Left renal cortex interstitium (tissue), 4 donors: ENCODE measurements at places on chromosomes 16 and 17. TPM values are rescaled to one million over a fixed set of nuclear protein-coding genes. Genes with fewer than 3 reads are reported as not detected.

DNA sequence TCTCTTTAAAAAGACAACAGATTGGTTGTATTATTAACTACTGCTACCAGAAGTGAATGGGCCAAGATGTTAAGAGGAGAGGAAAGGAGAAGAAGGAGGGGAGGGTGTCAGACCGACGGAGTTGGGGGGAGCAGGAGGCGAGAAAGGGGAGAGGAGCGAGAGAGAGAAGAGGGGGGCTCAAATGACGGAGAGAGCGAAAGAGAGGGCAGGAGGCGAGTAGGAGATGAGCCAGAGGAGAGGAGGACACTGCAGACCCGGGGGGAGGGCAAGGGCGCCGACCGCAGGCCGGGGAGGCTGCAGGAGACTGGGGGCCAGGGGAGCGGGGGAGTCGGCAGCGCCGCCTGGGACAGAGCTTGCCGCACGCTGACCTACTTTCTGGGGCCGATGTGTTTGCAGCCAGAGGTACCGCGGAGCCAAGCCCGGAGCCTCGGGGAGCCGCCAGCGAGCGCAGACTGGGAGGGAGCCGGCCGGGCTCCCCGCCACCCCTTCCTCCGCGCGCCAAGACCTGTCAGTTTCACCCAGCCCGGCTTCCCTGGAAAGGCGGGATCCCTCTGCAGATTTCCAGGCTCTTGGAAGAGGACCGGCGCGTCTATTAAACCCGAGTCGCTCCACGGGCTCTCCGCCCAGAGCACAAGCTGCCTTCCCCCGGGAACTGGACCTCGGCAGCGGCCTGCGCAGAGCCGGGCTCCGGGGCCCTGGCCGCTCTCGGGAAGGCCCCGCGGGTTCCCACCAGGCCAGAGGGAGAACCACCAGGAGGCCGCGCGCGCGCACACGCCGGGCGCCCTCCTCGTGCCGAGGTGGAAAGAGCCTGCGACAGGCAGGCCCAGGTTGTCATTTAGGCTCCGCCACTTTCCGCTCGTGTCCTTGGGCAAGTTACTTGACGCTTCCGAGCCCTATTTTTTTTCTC is 74.6 kb downstream of the CMC2 start:
- DNase-seq = peak; percentile 43

DNA sequence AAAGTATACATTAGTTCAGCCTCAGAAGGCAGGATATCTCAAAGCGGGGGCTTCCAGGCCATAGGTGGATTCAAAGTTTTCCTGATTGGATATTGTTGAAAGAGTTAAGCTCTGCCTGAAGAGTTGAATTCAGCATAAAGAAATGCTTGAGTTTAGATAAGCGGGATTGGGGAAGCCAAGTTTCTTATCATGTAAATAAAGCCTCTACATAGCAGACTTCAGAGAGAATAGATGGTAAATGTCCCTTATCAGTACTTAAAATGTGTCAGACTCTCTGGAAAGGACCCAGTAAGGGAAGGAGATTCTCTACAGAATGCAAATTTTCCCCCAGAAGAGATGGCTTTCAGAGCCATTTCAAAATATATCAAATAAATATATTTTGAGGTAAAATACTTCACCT is 423.5 kb downstream of the SHISA9 start:
- no peak for DNase-seq

DNA sequence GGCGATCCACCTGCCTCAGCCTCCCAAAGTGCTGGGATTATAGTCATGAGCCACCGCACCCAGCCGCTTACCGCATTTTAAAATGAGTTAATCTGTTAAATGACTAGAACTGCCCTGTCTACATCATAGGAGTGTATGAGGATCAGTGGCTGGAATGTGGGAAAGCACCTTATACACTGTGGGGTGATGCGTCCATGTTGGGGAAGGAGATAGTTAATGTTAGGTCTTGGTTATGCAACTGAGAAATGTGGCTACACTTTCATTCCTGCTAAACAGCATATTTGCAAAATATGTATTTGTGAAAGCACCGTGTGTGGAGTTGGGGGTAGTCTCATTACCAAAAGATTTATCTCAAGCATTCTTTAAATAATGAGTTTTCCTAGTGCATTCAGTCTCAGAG is 107.6 kb downstream of the SPACA3 start:
- DNase-seq = no peak

DNA sequence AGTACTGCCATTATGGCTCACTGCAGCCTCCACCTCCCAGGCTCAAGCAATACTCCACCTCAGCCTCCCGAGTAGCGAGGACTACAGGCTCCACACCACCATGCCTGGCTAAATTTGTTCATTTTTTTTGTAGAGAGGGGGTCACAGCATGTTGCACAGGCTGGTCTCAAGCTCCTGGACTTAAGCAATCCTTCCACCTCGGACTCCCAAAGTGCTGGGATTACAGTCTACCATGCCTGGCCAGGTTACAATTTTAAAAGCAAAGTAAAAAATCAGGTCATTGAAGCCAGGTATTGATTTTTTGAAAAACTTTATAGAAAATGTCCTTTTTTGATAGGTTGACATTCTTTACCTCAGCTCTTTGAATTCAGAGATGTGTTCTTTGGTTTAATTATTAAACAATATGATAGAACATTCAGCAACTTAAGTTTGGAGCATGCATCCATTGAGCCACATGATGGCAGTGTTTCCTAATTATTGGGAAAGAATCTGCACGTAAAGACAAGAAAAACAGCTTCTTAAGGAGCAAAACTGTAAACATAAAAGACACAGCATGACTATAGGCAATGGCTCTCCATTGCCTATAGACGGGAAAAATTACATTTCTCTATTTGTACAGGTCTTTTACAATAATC is 1.7 kb upstream of the SLC16A11 start:
- DNase-seq = peak; percentile 81

- no peak for DNase-seq
These were observed 25.7 kb downstream of the AKAP1 start for GRCh38 chr17:57110579-57111325.

DNA sequence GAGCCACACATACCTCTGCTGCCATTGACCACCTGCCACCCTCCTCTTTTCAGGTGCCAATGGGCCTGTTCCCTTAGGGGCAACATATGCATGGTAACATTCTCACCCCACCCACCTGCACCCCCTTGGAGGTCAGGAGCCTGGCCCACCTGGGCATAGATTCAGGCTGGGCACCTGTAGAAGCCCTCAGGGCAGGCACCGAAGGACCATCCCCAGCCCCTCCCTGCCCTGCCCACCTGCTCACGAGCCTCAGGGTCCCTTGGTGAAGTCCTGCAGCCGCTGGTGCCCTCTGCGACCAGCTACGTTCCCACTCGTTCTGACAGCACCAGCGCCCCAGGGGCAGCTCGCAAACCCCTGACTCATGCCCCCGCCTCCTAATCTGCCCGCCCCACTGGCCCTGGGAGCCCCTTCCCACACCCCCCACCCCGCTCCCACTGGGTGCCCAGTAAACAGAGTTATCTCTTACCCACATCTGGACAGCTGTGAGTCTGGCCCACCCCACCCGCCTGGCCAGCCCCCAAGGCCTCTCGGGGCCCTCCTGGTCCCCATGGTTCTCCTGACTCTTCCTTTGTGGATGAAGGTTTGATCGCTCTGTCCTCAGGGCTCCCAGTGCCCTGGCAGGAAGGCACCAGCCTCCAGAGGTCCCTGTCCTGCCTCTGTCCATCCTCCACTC is at the start of gene SLC4A1:
Gene SLC4A1 (minus strand): TSS at position 318 of the 673 bp plus-strand sequence. CDS start 5,269 bp downstream, outside the sequence.
- DNase-seq = no peak

DNA sequence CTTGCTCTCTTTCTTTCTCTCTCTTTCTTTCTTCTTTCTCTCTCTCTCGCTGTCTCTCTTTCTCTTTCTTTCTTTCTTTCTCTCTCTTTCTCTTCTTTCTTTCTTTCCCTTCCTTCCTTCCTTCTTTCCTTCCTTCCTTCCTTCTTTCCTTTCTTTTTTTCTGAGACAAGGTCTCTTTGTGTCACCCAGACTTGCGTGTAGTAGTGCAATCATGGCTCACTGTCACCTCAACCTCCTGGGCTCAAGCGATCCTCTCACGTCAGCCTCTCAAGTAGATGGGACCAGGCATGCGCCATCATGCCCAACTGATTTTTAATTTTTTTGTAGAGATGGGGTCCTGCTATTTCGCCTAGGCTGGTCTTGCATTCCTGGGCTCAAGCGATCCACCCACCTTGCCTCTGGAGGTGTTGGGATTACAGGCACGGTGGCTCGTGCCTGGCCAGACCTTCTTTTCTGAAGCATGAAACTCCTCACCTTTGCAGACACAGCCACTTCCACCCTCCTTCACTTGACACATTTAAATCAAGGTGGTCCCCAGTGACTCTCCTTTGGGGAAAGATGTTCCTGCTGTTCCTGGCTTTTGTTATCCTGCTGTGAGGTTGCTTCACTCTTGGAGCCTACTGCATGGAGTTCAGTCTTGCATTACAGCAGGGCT is 26.8 kb upstream of the NKD1 start:
- DNase-seq = no peak

The TPSB2 gene
- polyA plus RNA-seq = not detected

- no peak for DNase-seq
These were observed 15.9 kb upstream of the CYTH1 start for GRCh38 chr17:78797691-78798585.
